ENCODE measurements at places on chromosomes 2 and 18.

DNA sequence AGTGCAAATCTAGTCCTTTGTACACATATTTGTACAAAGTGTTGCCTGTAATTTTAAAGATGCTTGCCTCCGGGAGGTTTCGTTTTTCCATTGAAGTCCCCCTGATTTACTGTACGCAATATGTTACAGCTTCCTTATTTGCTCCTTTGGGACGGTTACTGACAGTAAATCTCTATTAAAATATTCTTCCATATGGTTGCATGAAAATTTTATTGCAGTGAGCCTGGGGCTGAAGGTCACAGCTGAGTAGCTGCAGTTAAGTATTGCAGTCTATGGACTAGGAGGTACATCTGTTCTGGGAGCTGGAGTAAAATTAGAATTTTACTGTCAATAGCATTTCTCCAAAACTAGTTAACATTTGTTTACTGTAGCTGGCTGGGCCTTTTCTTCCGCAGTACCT lies 119.2 kb downstream of the ETAA1 start:
- DNase-seq: no peak

GRCh38 chr18:79961527-79962291 lies 2.7 kb upstream of the HSBP1L1 start:
- DNase-seq: no peak

GRCh38 chr2:105868060-105868459 lies 123.3 kb downstream of the NCK2 start:
- DNase-seq: no peak

DNA sequence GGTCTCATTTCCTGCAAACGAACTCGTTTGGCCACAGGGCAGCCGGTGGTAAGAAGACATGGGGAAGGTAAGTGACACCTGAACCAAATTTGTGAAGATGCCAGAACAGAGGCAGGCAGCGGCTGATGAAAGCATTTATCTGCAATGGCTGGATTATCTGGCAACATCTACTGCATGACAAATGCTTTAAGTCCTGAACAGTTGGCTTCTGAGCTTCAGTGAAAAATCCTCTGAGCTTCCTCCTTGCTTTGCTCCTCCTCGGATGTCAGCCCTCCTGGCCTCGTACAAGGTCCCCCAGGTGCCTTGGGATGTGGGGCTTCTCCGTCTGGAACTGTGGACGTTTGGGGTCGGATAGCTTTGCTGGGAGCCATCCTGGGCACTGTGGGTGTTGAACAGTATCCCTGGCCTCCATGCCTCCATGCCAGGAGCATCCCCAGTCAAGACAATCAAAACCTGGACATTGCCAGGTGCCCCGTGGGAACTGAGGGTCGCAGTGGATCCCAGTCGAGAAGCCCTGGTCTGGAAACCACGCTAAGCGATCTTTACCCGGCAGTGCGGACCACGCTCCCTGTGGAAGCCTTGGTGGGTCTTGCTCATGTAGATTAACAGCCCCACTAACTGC lies 49.3 kb downstream of the KCNG2 start:
- no peak for DNase-seq

DNA sequence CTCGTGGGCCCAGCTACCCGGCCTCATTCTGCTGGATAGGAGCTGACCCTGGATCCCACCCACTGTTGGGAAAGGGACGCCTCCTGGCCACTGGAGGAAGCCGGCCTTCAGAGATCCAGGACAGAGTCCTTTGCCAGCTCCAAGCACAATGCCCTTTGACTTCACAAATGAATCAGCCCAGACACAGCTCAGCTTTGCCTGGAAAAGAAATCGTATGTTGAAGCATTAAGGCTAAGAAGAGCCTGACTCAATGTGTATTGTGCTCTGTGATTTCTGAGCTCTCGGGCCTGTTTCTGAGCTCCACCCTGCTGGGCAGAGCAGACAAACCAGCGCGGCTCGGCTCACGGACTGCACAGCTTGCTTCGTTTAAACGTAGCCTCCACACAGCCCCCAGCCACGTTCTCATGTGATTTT lies 162.9 kb upstream of the APCDD1 start:
- no peak for DNase-seq

- no peak for DNase-seq
Observed at GRCh38 chr18:51711298-51711889, 513.9 kb upstream of the MEX3C start.

- DNase-seq: no peak
Observed at GRCh38 chr2:28291811-28292440, 100.7 kb upstream of the FOSL2 start.

- no peak for DNase-seq
Observed at GRCh38 chr2:188975497-188976102, 1.4 kb downstream of the COL3A1 start.

DNA sequence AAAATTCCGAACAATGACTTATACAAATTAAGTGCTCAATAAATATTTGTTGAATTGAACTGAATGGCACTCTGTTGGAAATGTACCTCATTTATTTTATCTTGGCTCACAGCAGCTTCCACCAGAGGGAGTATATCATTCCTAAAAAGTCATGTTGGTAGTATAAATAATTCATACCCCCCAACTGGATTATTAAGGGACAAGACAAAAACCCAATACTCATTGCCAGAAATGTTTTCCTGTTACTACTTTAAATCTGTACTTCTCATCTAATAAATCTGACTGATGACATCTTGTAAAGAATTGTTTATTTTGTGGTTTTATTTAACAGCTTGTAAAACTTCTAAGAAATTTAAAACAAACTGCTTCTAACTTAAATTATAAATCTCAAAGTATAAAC lies 163.9 kb downstream of the CDH2 start:
- no peak for DNase-seq

DNA sequence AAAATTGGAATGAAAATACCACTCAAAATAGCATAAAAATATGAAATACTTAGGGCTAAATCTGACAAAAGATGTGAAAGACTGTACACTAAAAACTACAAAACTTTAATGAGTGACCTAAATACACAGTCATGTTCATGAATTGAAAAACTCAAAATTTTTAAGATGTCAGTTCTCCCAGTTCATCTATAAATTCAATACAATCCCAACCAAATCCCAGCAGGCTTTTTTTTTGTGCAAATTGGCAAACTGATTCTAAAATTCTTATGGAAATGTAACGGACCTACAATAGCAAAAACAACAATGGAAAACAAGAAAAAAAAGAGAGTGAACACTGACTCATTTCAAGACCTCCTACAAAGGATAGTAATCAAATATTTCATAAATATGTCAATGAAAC lies 4.4 kb upstream of the USP40 start:
- DNase-seq: no peak

GRCh38 chr2:30934066-30934465 lies 126.8 kb upstream of the CAPN13 start:
- DNase-seq: no peak

GRCh38 chr18:679516-679915 lies 22.1 kb downstream of the TYMS start:
- DNase-seq: no peak

GRCh38 chr2:237097326-237097910 lies 11.7 kb downstream of the COPS8 start:
- DNase-seq: no peak

- DNase-seq: no peak
Observed at GRCh38 chr2:149877913-149878312, 290.3 kb upstream of the MMADHC start.

DNA sequence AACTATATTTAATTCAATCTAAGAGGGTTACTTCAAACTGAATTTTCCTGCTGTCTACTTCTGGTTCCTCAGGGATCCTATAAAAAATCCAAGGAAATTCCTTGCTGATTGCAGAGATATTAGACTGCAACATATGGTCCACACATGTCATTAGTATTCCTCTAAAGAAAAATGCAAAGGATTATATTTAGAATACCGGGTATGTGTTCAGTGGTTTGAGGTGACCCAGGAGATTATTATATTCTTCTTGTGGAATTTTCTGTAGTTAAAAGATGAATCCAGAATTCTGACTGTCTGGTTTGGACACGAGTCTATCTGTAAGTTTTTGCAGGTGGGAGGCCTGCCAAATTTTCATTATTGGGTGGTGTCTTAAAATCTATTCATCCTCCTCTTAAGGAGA lies 18.2 kb downstream of the HOXD1 start:
- DNase-seq: no peak

DNA sequence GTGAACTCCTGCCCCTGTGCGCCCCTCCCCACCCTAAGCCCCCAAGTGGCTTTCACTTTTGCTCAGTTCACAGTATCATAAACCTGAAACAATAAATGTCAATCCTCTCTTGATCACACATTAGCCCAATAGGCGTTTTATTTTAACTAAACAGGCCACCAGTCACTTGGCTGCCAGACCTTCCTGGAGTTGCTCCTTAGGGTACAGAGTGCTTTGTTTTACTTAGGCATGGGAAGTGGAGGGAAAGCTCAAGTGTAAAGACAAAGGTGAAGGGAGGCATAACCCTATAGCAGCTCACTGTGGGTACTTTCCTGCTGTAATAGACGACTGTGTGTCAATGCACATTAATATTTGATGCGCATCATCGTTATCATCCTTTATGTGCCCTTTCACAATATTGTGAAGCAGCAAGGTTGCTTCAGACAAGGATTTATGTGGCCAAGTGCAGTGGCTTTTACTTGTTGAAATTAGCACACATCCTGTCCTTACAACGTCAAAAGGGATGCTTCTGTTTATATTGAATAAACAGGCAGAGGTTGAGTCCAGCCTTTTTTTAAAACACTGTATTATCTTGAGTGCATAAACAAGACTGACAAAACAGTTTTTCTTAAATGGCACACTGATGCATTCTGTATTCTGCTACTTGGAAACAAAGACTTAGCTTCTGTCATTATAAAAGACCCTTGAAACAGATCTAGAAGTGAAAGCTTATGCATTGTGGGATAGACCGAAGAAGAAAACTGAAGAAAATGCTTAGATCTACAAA lies 168.5 kb downstream of the TMEFF2 start:
- DNase-seq: no peak

- no peak for DNase-seq
Observed at GRCh38 chr2:191065785-191066184, 51.8 kb upstream of the STAT1 start.

DNA sequence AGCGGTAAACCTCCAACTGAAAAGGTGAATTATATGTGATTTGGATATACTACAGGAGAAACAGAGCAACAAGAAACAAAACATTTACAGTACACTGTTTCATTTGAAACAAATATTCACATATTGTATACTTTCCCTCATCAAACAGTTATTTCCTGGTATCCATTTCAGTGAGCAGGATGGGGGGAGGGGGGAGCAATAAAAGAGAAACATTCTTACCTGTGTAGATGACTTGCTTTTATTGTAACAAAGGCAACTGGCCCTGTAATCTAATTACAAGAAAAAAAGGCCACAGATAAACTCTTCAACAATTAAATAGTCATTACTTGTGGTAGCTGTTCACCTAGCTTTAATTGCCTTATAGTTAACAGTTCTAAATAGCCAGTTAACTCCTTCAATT lies 3.9 kb upstream of the PPP1CB start:
- no peak for DNase-seq
